ENCODE measurements at places on chromosomes 4 and X.

DNA sequence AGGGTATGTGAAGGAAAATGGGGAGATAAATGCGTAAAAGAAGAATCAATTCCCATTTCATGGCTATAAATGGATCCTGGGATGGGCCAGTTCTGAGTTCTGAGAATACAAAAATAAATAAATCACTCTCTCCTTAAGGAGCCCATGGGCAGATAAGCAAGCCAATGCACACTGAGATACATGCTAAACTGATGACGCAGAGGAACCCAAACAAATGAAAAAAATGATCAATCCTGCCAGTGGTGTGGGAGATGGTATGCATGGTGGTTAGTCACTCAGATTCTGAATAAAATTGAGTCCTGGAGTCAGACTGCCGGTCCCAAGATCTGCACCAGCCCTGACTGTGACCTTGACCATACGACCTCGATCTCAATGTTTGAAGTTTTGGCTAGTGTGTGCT lies 59.7 kb downstream of the NEIL3 start:
- DNase-seq: peak; percentile 39

DNA sequence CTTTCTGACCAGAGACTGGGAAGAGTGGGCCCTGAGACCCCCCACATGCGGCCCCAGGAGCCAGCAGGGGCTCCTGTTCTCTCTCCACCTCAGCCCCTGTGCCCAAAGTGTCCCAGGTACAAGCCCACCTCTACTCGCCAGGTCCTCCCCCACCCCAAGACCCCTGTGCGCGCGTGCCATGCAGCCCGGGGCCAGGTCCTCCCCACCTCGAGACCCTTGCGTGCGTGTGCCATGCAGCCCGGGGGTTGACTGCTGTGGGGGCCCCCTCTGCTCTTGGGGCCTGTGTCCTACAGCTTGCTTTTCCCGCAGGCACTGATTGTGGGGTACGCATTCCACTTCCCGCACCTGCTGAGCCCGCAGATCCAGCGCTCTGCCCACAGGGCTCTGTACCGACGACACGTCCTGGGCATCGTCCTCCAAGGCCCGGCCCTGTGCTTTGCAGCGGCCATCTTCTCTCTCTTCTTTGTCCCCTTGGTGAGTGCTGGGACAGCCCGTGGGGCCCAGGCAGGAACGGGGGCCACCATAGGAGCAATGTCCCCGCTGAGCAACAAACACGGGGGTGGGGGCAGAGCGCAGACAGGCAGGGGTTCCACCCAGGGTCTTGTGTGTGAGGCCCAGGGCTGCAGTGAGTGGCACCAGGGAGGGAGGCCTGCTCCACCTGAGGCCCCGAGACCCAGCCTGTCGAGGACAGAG lies 20.3 kb downstream of the DGKQ start:
- DNase-seq: no peak

DNA sequence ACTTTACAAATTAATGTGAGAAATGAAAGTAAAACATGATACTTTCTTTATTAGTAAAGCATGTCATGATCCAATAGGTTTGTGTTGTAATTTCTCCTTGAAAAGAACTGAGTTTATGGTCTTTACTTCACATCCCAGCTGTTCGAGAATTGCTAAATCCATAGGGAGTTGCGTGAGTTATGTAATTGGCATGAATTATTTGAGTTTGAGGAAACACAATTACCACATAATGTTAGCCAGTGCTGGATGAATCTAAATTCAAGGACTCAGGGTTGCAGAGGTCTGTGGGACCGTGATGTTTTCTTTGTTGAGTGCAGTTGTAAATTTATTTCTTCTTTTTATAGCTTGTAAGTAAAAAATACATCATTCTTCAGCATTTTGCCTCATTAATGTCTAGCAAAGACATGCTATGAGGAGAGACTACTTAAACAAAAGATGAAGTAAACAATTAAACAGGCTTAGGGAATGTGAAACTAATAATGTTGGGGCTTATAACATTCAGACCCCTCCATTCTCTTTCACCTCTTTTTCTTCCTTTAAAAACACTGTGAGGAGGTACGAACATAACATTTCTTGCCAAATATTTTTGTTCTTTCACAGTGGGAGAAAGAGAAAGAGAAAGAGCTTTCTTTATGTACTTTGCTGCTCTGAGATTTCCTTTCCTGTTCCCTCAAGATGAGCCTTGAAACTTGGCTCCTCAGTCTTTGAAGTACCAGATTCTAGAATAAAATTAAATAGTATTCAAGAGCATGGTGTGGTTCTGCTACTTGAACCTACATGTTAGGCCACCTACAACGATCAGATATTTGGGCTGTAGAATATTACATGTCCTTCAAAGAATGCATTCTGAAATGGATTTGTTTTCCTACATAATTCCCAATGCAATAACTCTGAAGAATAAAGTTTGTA lies 159.6 kb upstream of the ANK2 start:
- no peak for DNase-seq

DNA sequence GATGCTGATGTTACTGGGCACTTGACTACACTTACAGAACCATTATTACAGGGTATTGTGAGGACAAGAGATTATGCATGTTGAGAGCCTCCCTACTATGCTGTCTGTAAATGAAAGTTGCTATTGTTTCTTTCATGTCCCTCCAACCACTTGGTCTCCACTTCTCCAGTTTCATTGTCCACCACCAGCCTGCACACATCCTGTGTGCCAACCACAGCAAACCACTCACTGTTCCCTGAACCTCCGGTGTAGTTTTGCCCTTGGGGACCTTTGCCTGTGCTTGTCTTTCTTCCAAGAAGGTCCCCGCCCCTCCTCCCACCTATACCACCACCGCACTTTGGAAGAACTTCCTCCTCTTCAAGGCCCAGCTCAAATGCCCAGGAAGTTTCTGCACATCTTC lies 43.1 kb upstream of the AFF2 start:
- no peak for DNase-seq

GRCh38 chr4:81757691-81758090 lies 286.0 kb upstream of the RASGEF1B start:
- DNase-seq: no peak

DNA sequence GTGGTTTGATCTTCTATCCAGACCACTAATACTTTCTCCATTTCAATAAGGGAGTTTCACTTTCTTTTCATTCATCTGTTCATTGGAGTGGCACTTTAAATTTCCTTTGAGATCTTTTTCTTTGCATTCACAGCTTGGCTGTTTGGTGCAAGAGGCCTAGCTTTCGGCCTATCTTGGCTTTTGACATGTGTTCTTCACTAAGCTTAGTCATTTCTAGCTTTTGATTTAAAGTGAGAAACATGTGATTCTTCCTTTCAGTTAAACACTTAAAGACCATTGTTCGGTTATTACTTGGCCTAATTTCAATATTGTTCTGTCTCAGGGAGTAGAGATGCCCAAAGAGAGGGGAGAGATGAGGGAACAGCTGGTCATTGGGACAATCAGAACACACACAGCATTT lies 24.3 kb downstream of the CXCL13 start:
- no peak for DNase-seq

DNA sequence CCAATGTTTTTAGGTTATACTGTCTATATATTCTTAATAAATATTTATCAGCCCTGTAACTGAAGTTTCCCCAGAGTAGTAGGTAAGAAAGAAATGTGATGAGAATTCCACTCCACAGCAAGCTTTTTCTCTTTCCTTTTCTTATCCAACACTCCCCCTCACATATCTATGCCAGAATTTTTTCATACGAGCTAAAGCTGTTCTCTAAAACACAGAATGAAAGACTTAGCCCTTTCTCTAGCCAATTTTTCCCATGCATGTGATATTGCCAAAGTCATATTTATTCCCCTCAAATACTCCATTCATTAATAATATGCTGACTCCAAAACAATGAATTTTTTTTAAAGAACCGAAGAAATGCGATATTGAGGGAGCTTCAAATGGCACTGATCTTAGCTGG lies 32.3 kb downstream of the VEGFC start:
- DNase-seq: no peak

GRCh38 chrX:125673758-125674157 lies 354.1 kb downstream of the TEX13C start:
- DNase-seq: no peak

DNA sequence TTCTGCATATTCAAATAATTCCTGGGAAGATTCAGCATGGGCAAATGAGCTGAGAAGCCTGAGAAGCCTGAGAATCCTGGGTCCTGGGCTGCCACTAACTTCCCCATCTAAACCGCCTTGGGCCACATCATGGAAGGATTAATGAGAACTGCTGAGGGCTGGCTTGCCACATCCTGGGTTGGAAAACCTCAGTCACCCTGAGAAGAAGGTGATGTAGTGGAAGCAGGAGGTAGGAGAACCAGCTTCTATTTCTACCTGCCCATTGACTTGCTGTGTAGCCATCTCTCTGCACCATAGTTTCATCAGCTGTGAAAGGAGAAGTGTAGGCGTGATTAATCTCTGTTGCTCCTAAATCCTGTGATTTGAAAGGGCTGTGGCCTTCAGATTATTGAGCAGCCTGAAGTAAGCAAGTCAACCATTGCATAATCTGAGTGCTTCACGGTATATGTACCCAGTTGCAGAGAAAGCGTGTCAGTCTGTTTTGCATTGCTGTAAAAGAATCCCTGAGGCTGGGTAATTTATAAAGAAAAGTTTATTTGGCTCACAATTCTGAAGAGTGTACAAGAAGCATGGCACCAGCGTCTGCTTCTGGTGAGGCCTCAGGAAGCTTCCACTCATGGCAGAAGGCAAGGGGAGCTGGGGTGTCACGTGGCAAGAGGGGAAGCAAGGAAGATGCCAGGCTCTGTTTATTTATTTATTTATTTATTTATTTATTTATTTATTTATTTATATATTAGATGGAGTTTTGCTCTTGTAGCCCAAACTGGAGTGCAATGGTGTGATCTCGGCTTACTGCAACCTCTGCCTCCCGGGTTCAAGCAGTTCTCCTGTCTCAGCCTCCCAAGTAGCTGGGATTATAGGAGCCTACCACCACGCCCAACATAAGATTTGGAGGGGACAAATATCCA lies 140.9 kb upstream of the ATP6AP2 start:
- no peak for DNase-seq

- DNase-seq: peak; percentile 27
These were observed at the start of gene JADE3 for GRCh38 chrX:46912098-46912602. Gene JADE3 (plus strand): TSS chrX:46912421. CDS start chrX:46984895, 72,474 bp downstream.

DNA sequence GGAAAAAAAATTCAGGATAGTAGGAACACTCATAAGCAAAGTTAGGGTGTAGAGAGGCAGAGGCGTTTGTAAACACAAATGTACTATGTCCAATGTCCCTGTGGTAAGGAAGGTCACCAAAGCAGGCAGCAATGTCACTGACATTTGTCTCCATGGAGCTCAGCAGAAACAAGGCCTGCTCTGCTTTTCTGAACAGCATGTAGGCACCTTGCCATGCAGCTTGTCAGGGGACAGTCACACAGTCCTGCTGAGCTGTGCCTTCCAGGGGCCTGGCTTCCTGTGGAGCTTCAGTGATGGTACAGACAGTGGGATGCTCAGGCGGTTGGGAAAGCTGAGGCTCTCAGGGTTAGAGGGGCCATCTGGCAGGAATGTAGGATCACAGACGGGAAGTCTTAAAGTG lies 74.5 kb upstream of the HS3ST1 start:
- no peak for DNase-seq

GRCh38 chrX:126137899-126138298 lies 28.2 kb downstream of the DCAF12L2 start:
- DNase-seq: no peak

DNA sequence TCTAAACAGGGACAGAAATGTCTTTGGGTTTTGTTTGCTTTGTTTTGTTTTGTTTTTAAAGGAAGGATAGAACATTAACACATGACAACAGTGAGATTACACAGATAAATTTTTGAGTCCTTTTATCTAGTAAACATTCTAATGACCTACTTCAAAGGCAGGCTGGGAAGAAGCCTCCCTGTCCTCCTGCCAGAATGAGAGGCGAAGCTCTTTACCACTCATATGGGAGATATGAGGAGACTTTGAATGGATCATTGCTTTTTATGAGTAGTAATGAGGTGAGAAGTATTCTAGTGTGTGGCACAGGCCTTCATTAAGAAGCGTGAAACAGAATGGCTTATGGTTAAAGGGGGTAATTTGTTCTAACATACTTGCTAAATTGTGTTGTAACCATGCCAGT lies 172.0 kb downstream of the FBXO8 start:
- DNase-seq: no peak

DNA sequence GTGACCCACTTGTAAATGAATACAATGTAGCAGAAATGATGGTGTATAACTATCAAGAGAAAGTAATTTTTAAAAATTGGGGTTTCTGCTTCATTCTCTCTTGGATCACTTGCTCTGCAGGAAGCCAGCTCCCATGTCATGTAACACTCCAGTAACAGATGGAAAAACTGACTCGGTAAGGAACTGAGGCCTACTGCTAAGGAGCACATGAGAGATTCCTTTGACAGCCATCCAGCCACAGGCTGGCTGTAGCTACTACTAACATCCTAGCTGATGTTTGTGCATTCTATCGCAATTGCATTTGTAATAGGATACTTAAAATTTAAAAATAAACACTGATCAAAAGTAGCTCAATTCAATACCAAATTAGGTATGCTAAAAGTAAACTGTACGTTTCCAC lies 102.3 kb upstream of the MAB21L2 start:
- no peak for DNase-seq

DNA sequence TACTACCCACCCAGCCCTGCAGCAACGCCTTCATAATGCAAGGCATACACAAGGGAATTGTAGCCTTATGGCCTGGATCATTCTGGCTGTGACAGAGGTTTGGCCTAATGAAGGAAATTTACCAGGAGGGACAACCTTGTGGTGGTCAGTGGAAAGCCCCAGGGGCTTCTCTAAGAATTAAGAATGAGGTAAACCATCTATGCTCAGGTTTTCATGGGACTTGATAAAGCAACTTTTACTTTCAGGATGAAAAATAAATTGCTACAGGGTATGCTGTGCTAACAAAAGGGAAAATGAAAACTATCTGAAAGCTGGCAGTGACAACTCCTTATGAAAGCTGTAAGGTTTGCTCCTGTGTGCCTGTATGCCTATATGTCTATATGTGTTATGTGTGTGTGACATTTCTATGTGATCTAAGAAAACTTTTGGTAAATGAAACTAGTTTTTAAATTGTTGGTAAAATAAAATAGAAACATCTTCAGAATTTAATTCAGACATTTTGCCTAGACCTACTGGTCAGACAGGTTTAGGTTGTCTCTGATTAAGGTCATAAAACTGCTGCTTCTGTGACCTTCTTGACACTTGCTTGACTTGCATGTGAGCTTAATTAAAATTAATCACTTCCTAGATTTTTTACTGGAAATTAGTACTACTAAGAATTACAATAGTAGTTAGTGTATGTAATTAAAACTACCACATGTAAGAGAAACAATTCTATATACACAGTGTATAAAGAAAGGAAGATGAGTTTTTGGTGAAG lies 19.9 kb upstream of the TXK start:
- no peak for DNase-seq

GRCh38 chrX:49932791-49933190 lies 10.4 kb downstream of the CLCN5 start:
- DNase-seq: no peak

- DNase-seq: no peak
These were observed 88.9 kb downstream of the ALPK1 start for GRCh38 chr4:112386071-112386470.

GRCh38 chrX:97846718-97847237 lies 963.1 kb downstream of the RPA4 start:
- DNase-seq: no peak

DNA sequence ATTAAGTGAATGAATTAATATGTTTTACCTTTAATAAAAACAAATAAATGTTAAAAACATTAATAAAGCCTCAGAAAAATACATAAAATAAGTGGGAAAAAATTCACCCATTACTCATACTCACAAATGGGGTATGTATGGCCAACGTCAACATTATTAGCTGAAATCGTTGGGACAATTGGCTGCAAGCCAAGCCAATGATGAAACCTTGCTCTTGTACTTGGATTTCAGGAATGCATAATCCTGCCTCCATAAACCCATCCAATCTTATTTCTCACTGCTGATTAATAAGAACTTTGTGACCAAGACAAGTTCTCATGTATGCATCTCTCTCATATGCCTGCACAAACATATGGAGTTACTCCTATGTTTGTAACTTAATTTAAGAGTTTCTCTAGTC lies 35.3 kb upstream of the ADAMTS3 start:
- peak; percentile 9 for DNase-seq

Measured in astrocyte of the cerebellum (primary cell).